Stimulated activated CD4-positive, alpha-beta T cell treated with anti-CD3 and anti-CD28 coated beads, Interleukin-15, amount 100 ng/mL, for 1 hour (primary cell): ENCODE measurements at places on chromosomes 2 and 18.

GRCh38 chr2:27033253-27033852 lies 588 bp downstream of the TMEM214 start:
- DNase-seq = no peak

DNA sequence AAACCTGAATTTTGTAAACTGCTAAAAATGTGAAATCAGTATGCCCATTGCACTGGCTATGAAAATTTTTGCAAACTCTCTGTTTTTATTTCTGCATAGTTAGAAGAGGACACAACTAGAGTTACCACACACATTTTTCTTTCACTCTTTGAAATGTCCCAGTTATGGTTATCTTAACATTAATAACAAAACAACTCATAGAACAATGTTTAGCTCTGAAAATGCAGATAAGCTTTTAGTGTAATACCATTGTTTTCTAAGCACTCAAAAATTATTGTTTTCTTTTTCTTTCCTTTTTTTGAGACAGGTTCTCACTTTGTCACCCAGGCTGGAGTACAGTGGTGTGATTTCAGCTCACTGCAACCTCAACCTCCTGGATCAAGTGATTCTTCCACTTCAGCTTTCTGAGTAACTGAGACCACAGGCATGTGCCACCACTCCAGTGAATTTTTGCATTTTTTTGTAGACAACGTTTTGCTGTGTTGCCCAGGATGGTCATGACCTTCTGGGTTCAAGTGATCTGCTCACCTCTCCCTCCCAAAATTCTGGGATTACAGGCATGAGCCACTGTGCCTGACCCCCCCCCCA lies 1204.5 kb upstream of the ZEB2 start:
- DNase-seq = no peak

GRCh38 chr2:12636837-12637581 lies 79.7 kb upstream of the TRIB2 start:
- no peak for DNase-seq

- no peak for DNase-seq
Measured at GRCh38 chr2:39210846-39211245, 32.9 kb downstream of the CDKL4 start.

DNA sequence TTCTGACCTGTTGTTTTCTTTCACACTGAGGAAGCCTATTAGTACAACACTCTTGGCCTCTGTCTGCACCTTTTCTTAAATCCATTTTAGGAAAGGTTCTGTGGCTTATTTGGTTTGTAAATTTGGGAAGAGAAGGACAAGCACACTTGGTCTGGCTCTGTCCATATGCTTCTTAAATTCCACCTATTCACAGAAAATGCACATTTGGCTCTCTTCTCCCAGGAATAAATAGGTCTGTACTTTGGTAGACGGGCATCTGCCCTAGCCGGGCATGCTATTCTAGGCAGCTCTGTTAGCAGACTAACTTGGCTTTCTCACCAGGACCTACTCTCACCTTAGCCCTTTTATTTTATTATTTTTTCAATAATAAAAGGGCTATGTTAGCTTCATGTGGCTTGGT lies 1211.8 kb upstream of the SLC39A10 start:
- DNase-seq = no peak

DNA sequence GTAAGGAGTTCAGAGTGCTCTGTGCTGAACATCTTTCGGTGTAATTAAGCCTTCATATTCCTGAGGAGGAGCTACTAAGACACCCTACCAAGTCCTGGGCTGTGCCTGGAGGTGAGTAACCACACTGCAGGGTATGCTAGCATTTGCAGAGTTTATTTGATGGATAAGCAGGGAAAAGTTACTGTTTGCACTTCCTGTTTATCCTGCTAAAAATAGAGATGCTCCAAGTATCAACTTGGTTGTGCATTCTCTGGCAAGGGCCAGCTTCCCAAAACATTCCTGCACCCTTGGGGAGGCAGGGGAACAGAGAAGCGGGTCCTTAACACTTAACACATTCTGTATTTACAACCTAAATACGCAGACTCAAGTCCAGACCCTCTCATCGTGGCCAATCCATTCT lies 49.8 kb downstream of the PARD6G start:
- no peak for DNase-seq

- no peak for DNase-seq
Measured at GRCh38 chr18:77960791-77961410, 711.3 kb downstream of the GALR1 start.

GRCh38 chr2:219998714-219999227 lies 371.3 kb downstream of the SLC4A3 start:
- no peak for DNase-seq

DNA sequence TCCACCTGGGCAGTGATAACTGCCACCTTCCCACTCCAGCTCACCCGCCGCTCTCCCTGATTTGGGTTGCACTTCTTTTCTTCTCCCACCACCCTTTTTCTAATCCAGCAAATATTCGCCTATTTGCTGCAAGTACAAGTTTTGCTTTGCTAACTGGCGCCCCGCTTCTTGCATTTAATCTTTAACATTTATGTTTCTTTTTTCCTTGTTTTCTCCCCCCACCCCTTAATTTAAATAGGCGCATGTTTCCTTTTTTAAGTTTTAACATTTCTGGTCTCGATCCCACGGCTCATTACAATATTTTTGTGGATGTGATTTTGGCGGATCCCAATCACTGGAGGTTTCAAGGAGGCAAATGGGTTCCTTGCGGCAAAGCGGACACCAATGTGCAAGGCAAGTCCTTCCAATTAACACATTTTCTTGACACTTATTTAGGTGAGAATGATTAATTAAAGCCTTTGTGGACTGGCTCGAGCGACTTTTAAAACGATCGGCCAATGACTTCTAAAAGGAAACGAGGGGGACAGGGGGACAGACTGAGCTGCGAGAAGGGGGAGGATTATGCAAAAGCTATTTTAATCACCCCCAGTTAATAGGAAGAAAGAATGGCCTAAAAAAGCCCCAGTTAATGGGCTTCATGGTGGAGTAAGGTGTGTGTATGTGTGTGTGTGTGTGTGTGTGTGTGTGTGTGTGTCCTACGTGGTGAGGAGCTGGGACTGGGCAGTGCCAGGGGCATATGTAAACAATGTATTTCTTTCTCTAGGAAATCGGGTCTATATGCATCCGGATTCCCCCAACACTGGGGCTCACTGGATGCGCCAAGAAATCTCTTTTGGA lies 1.6 kb downstream of the TBR1 start:
- no peak for DNase-seq

- DNase-seq = no peak
Measured at GRCh38 chr2:20108655-20109396, 57.4 kb upstream of the LAPTM4A start.

DNA sequence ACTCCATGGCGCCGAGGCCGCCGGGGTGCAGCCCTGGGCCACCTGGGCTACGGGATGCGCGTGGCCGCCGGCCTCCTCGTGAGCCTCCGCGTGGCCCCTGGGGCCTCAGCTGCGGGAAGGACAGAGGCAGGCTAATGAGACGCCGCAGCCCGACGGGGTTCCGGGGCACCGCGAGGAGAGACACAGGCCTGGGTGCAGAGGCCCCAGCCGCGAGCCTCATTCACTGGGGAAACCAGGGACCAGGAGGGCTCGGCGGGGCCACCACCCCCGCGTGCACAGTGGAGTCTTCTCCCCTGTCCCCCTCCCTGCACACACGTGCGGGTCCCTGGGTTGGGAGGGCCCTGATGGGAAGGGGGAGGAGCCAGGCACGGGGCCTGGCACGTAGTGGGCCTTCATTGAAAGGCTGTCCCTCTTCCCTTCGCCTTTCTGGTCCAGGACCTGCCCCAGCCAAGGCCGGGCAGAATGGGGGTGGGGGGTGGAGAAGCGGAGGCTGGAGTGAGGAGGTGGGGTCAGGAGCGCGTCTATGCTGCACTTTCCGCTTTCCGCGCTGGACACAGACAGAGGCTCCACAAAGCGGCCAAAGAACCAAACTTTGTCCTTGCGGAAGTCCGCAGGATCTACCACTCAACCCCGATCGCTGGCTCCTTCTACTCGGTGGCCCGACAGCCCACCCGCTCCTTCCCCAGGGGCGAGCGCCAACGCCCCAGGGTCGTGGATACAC lies 9.1 kb downstream of the ALPP start:
- no peak for DNase-seq

DNA sequence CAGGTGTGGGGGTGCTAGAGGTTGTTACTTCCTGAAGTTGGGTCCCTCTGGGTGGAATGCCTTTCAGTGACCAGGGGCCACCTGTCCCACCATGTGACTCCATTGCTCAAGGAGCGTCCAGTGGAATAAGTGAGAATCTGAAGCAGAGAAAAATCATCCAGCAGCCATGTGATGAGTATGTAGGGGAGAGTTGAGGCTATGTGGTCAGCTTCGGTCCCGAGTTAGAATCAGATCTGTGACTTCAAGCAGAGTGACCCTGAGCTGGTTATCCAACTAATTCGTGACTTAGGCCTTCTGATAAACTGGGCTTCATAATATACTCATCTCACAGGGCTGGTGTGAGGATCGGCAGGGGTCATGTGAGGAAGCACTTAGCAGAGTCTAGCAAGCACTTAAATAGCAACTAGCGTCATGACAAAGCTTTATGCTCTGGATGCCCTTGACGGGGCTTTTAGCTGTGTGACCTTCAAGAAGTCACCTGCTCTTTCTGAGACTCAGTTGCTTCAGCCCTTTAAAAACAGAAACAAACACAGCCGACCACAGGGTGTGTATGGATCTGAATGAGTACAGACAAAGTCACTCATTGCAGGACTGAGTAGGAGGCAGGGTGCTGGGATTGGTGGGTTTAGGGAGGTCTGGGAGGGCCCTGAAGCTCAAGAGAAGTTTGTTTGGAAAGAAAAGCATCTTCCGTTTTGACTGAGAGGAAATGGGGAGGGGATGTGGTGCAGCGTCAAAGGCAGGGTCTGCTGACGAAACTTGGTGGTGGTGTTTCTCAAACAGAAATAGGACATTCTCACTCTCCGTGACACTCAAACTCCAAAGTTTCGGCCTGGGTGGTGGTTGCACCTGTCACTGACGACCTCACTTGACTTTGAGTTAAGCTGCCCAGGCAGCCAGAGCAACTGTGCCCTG lies 264.0 kb upstream of the CXCR4 start:
- DNase-seq = peak; percentile 11

DNA sequence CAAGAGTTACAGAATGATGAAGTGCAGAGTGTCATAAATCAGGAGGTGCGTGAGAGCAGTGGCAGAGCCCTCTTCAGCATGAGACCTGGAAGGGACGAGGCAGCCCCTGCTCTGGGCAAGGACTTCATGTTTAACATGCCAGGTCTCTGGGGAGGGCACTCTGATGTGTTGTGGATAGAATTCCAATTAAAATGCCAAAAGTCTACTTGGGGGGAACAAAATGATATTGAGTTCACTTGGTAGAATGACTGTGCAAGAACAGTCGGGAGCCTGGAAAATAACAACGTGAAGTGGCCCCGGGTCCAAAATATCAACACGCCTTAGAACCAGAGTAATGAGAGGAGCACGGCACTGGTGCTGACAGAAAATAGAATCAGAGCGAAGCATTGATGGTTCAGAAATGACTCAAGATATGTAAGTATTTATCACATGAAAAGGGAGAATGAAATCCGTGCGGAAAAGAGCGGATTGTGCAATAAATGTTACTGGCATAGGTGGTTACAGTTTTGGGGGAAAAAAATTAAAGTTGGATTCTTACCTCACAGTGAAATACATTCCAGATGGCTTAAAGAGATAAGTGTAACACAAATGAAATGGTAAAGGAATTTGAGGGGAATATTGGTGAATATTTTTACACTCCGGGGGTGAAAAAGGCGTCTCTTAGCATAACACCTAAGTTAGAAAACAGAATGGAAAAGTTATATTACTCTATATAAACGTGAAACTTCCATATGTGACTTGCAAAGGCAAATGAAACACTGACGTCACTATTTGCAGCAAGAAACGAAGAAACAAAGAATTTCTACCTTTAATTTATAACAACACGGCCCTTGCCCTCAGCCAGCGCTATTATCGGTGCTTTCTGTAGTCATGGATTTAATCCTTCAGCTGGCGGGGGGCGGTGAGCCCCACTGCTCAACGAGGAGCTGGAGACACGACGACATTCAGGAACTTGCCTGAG lies 159.4 kb upstream of the TWIST2 start:
- no peak for DNase-seq

DNA sequence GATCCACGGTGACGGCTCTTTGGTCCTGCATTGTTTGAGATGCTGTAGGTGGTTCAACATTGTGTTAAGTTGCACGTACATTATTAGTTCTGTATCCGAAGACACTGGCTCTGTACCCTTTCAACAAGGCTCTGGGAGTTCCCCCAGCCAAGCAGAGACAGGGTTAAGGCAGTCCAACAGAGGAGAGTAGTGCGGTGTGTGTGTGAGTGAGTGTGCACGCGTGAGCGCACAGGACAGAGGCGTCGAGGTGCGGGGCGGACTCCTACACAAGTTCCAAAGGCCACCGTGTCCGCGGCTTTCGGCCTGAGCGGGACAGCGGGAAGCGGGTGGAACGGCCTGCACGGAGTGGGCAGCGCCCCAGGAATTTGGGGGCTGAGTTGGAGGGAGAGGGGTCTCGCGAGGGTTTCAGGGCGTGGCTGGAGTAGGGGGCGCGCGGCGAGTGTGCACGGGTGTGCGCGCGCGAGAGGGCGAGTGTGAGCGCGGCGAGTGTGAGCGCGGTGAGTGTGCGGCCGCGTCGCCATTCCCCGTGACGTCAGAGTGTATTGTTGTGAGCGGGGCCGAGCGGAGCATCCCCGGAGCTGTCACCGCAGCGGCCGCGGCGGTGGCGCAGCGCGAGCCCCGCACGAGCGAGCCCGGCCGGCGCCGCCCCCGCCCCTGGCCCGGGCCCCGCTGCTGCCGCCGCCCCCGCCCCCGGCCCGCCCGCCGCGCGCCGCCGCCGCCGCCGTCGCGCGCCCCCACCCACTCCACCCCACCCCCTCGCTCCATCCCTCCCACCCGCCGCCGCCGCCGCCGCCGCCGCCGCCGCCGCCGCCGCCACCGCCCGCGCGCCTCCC lies at the start of gene ASXL3:
TSS of gene ASXL3 (plus strand) at position 535 of the 833 bp plus-strand sequence. CDS start 413 bp downstream, outside the sequence.
- no peak for DNase-seq

GRCh38 chr2:129764376-129765325 lies 214.8 kb upstream of the RAB6C start:
- DNase-seq = no peak

- DNase-seq = no peak
Measured at GRCh38 chr2:209771474-209772289, at the start of gene UNC80. Gene UNC80, plus strand, starts transcription at chr2:209771832. Its CDS starts 241 bp downstream, at chr2:209772073.

- DNase-seq = no peak
Measured at GRCh38 chr2:84137034-84137433, 322.0 kb downstream of the SUCLG1 start.

GRCh38 chr2:164145093-164145987 lies 409.5 kb upstream of the FIGN start:
- no peak for DNase-seq

- no peak for DNase-seq
Measured at GRCh38 chr18:51936115-51936514, 403.9 kb upstream of the DCC start.

GRCh38 chr2:107989445-107989844 lies 3.1 kb downstream of the SLC5A7 start:
- DNase-seq = no peak

- no peak for DNase-seq
Measured at GRCh38 chr2:3130889-3131635, 246.6 kb downstream of the EIPR1 start.

- DNase-seq = no peak
Measured at GRCh38 chr2:234966340-234966739, 14.5 kb downstream of the SH3BP4 start.
